ENCODE measurements at places on chromosomes 1 and 21. TPM values are rescaled to one million over a fixed set of nuclear protein-coding genes. Genes with fewer than 3 reads are reported as not detected.

DNA sequence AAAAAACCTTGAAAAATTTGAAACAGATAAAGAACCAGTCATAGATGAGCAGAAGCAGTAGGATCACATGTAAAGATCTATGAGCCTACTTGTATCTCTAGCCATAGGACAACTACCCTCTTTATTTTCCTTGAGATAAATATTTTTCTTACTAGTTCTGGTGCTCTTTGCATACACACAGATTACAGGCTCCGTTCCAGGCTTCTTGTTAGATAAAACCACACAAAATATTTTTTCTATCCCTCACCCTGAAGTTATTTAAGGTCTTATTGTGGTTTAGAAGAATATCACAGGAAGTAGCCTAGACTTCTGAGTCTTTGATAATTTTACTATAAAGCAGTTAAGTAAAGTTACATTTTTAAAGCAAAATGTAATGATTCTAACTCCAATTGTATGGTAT is 512.2 kb downstream of the NEGR1 start:
- no peak for DNase-seq

DNA sequence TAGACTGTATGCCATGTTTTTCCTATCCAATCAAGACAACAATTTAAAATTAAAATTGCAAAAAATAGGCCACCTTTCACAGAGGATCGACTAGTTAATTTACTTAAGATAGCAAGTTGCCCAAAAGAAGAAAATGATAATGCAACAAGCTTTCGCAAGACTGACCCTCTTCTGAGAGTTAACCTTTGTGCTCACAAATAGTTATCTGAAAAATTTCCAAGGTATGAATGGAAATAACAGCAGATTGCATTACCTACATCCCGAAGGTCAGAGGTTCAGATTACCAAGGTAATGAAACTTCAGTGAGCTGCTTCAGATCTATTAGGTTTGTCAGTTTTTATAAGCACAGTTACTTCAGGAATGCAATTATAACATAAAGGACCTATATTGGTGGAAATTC is 298.0 kb downstream of the KCTD3 start:
- DNase-seq: no peak

DNA sequence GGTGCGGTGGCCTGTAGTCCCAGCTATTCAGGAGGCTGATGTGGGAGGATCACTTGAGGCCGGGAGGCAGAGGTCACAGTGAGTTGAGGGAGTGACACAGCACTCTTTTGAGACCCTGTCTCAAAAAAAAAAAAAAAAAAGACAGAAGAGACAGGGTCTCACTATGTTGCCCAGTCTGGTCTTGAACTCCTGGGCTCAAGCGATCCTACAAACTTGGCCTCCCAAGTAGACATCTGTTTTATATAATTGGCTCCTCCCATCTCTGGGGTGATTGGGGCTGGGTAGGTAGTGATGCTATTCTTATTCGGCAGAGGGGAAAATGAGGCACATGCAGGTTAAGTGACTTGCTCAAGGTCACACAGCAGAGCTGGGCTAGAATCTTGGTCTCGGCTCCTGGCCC is 23.6 kb upstream of the VPS13D start:
- DNase-seq: no peak

DNA sequence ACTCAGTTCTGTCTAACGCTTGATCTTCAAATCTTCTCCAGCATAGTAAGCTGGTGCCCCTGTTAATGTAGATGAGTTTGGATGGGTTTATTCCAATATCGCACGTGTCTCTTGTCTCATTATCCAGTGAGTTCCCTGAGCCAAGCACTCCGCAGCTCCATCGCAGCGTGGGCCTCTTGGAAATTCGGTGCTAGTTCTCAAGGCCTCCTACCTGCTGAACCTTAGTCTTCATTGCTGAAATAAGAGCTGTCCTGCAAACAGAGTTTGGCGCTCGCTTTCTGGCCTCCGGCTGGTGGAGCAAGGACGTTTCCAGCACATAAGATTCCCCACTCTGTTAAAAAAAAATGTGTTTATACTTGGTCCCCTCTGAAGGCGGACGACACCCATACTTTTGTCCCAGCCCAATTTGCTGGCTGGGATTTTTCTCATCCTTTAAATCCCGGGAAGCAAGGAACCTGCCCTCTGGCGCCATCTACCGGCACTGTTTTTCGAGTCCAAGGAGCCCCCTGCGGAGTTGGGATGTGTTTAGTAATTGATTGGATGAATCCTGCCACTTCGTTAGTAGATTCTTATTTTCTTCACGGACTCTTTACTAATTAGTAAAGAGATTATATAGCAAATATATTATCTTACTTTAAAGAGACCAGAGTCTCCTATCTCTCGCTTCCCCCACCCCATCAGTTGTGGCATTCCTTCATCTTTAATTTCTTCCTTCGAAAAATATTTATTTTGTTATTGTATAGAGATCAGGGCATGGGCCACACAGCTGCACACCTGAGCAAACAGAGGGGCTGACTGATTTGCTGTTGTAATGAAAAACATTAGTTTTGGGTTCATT is 14.7 kb downstream of the JUN start:
- peak; percentile 72 for DNase-seq

DNA sequence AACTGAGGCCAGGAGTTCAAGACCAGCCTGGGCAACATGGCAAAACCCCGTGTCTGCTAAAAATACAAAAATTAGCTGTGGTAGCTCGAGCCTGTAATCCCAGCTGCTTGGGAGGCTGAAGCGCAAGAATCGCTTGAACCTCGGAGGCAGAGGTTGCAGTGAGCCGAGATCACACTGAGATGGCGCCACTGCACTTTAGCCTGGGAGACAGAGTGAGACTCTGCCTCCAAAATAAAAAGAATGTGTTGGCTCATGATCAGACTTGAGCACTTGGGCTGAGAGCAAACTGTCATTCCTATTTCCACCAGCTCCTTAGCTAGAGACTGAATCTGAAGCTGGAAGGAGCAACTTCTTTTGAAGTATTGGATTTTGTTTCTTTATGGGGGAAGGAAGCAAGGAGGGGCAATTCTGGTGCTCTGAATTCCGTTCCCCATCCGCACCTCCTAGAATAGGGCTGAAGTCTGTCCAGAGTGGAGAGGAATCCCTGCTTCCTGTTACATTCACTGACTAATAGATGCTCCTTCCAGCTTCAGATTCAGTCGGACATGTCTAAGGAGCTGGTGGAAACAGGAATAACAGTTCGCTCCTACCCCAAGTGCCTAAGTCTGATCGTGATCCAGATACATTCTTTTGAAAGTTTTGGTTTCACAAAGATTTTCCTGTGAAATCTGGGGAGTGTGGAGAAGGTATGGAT is 3.8 kb downstream of the ZNF672 start:
- peak; percentile 69 for DNase-seq

GRCh38 chr1:52059321-52059720 is 3.2 kb downstream of the BTF3L4 start:
- no peak for DNase-seq

Gene CFHR1
- not detected for total RNA-seq

DNA sequence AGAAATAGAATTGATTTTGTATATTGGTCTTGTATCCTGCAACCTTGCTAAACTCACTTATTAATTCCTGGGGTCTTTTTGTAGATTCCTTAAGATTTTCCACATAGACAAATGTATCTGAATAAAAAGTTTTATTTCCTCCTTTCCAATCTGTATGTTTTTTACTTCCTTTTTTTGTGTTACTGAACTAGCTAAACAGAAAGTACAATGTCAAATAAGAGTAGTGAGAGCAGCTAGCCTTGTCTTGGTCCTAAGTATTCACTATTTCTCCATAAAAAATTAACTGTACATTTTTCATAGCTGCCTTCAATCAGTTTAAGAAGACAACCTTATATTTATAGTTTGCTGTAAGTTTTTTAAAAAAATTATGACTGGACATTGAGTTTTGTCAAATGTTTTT is 74.9 kb downstream of the FASLG start:
- DNase-seq: no peak

- no peak for DNase-seq
Measured at GRCh38 chr1:71054281-71054731, 6.7 kb upstream of the PTGER3 start.

DNA sequence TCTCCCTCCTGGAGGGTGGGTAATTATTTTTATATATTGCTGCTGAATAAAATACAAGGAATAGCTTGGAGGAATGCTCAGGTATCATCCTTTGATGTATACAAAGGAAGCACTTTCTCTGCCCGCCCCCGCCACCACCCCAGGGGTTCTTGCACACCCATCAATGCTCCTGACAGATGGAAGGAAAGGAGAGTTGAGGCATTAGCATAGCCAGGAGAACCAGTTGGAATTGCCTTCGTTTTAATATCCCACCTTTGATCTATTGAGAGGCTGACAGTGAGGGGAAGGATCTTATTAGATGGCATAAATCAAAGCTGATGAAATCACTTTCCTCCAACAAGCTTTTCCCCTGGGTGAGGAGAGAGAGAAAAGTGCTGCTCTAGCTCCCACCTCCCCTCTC is 71.1 kb downstream of the LGR6 start:
- no peak for DNase-seq

Gene DHDDS
- total RNA-seq: 34.1 TPM

- no peak for DNase-seq
Measured at GRCh38 chr1:73359001-73359400, 839.0 kb downstream of the LRRIQ3 start.

Gene CYP4B1
- not detected for total RNA-seq

DNA sequence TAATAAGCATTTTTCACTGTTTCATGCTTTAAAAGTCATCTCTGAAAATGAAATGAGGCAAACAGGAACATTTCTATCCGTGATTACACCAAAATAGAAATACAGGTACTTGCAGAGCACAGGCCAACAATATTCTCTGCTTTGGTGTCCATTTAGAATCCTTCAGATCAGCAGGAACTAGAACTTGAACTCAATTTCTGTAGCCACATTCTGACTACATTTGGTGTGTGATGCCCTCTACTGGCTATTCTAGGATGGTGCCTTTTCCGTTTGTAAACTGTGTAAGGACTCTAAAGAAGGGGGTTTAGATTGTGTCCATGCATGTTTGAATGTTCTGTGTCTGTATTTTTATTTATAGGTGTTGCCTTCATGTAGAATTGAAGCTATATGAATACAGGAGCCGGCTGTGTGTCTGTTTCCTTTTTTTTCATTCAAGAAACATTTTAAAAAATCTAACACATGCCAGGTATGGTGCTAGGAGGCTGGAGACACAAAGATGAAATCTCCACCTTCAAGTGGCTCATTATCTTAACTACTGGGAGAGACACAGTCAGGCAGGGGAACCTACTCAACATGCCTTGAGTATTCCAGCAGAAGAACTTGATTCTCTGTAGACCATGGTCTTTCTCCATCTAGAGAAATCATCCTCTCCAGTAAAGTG is 7.6 kb upstream of the ZNF326 start:
- DNase-seq: peak; percentile 54

DNA sequence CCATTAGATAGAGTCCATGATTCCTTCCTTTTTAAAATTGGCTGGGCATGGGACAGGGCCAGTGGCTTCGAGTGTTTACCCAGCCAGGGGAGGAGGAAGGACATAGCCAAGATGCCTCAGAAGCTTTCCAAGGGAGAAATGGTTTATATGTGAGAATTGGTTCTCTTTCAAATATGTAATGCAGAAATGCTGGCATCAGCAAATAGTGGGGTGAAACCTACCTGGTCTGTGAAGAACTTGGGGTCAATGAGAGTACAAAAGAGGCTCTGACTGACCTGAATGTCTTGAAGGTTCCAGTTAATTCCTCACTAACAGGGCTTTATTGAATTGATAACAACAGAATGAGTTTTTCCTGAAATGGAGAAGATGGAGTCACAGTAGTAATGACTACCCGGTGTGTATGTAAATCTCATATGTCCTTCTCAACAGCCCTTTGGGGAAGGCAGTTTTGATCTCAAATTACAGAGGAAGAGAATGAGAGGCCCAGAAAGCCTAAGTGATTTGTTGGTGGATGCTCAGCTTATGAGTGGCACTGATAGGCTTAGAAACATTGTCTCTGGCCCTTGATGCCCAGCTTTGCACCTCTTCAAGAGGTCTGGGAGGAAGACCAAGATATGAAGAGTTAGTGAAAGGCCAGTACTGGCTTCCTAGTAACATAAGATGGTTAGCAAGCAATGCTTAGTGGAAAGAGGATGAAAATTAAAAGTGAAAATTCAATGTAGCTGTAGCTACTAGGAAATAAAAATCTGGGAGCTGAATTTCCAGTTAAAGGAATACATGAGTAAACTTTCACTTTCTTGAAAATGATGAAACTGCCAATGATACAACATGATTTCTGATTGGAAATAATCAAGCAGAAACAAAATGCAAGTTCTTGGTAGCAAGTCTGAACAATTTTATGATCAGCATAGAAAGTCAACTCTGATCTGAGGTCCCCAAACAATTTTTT is 2.7 kb downstream of the ATF3 start:
- no peak for DNase-seq

GRCh38 chr1:150221552-150221951 is 14.4 kb downstream of the ANP32E start:
- DNase-seq: no peak

DNA sequence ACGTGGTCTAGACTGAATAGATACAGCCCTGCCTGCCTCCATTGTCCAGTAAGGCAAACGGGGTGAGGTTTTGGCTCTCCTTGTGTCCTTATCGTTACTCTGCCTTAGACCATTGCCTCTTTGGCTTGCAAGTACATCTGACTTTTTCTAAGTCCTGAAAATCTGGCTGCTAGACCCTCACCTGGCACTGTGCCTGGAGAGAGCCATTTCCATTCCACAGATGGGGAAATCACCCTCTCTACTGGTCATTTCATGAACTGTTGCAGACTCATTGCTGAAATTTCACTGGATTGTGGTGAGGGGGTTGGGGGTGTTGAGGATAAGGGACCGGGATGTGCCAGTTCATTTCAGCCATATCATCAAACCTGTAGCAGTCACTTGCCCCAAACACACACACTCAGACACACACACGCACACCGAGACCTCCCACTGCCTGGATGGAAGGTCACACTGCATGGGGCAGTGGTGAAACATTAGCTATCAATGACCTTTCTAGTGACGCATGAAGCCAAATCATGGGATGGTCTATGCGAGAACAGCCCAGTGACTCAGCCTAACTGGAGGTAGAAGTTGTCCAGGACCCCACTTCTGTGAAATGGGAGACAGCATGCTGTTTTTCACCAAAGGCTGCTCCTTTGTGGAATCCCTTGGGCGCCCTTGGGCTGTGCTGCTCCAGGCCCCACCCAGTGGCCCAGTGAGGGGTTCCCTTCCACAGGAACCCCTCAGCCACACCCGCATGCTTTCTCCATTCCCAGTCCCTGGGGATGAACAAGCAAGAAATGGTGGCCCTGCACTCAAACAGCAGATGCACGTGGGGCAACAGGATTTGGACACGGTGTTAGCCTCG is 34.9 kb upstream of the VASH2 start:
- DNase-seq: no peak

Gene NCF2
- 9.0 TPM for total RNA-seq

Gene ATP5IF1
- total RNA-seq: 192 TPM

DNA sequence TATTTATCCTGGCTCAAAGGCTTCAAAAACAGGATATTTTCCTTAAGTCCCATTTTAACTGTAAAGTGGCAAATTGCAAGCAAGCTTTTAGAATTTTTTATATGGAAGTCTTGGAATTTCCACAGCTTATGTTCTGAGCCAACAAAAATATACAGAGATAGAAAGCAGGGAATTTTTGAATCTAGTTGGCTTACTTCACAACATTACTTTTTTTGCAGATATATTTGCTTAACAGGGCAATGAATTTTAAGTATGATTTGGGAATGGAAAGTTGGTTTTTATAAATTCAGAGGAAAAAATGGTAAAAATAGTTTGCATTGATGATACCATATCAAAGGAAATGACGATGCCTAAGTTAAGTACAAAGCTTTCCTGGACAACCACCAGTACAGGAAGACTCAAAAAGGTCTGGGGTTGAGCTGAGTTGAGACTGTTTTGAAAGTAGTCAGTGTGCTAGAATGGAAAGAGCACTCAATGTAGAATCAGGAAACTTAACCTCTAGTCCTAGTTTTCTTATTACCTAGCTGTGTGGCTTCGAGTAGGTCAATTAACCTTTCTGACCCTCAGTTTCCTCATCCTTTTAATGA is 11.0 kb upstream of the VCAM1 start:
- DNase-seq: no peak

GRCh38 chr1:9289090-9289534 is 3.6 kb upstream of the SPSB1 start:
- peak; percentile 93 for DNase-seq
